ENCODE measurements at places on chromosomes 5 and 9.

- DNase-seq: no peak
Measured at GRCh38 chr9:131240047-131240921, 36.0 kb downstream of the FAM78A start.

GRCh38 chr9:91773156-91773555 lies 176.9 kb downstream of the ROR2 start:
- no peak for DNase-seq

DNA sequence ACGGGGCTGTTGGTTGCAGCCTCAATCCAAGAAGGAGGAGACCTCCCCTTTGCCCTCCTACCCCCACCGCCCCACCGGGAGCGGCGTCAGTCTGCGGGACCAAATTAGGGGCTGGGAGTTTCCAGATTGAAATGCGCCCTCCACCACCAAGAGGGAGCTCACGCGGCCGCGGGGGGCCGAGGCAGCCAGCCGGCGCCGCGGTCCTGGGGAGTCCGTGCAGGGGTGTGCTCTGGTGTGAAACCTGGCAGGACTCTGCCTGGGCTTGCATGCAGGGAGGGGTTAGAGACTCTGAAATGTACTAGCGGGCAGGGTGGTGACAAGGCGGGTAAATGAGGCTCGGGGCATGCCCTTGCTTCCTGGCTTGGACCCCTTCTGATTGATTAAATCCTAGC lies 989 bp upstream of the FBN2 start:
- peak; percentile 22 for DNase-seq

GRCh38 chr9:13127131-13127530 lies 152.4 kb downstream of the MPDZ start:
- DNase-seq: no peak

DNA sequence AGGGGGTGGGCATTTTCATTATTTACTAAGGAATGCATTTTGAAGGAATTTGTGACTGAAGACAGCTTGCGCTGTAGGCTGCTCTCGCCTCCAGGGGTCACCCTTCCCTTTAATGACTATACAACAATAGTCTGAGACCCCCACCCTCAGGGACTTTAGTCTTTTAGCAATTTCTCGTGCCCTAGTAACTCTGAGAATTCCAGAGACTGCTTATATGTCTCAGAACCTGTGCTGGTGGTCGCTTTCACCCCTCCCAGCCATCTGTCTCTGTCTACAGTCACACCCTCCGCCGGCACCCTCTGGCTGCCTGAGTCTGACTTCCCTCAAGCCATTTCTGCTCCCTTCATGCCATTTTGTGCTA lies 671.4 kb downstream of the NR2F1-AS1 start:
- no peak for DNase-seq

DNA sequence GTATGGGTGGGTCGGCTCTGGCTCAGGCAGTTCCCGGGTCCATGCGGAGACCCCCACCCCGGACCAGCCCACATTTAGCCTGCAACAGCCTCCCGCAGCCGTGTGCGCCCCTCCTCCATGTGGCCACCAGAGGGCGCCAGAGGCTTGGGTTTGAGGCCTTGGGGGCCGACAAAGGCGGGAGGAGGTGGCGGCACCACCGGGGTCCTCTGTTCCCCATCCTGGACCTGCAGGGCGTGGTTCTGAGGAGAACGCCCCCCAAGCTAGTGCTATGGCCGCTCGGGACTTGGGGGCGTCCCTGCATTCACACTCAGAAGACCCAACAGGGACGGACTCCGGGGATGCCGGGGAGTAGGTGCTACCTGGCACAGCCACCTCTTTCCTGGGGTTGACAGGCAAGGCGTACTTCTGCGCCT lies 16.5 kb downstream of the ASS1 start:
- peak; percentile 64 for DNase-seq

- DNase-seq: no peak
Measured at GRCh38 chr5:156387391-156387790, 60.4 kb downstream of the SGCD start.

DNA sequence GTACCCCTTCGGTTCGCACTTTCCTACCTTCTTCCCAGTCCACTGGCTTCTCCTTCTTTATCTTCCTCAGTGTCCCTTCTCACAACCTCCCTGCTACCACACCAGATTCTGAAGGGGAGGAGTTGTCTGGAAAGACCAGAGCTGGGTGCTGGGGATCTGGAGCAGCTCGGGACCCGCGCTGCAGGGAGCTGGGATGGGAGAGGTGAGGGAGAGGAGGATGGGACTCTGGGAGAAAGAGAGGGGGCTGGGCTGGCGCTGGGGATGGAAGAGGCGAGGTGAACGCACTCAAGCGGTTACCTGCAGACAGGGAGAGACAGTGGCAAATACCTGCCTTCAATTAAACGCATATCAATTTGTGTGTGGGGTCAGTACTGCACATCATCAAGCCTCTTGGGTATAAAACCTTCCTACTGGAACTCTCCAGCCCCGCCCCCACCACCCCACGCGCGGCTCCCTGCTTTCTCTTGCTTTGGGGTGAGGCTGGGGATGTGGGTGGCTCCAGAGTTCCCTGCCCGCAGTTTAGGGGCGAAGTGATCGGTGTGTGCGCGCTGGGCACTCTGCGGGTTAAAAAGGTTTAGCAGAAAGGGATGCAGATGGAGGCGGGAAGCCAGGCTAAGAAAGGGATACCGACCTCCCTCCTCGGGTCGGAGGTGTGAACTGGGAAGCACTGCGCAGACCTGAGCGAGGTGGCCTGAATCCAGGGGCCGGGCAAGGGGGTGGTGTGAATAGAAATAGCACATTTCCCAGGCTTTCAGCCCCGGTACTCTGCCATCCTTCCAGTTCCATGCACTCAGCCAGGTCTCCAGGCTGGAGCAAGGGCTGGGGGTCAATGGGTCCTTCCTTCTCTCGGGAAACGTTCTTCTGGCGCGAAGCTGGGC lies 977 bp upstream of the PAM start:
- no peak for DNase-seq

DNA sequence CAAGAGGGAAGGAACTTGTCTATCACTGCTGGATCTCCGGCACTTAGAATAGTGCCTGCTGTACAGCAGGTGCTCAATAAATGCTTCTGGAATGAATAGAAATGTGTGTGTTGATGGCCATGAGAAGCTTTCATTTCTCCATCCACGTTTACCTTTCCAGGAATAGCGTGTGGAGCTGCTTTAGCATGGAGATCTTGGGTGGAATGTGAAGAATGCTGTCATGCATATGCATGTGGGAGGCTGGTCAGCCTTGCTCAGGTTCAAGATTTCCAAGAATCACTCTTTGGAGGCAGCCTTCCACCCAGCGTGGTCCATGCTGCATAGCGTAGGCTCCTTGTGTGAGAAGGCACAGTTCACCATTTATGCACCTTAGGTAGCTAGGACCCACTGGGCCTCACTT lies 19.2 kb downstream of the COL15A1 start:
- no peak for DNase-seq

- no peak for DNase-seq
Measured at GRCh38 chr9:25412646-25413045, 265.6 kb downstream of the TUSC1 start.

GRCh38 chr9:16039218-16039987 lies 486.6 kb downstream of the CCDC171 start:
- peak; percentile 25 for DNase-seq

DNA sequence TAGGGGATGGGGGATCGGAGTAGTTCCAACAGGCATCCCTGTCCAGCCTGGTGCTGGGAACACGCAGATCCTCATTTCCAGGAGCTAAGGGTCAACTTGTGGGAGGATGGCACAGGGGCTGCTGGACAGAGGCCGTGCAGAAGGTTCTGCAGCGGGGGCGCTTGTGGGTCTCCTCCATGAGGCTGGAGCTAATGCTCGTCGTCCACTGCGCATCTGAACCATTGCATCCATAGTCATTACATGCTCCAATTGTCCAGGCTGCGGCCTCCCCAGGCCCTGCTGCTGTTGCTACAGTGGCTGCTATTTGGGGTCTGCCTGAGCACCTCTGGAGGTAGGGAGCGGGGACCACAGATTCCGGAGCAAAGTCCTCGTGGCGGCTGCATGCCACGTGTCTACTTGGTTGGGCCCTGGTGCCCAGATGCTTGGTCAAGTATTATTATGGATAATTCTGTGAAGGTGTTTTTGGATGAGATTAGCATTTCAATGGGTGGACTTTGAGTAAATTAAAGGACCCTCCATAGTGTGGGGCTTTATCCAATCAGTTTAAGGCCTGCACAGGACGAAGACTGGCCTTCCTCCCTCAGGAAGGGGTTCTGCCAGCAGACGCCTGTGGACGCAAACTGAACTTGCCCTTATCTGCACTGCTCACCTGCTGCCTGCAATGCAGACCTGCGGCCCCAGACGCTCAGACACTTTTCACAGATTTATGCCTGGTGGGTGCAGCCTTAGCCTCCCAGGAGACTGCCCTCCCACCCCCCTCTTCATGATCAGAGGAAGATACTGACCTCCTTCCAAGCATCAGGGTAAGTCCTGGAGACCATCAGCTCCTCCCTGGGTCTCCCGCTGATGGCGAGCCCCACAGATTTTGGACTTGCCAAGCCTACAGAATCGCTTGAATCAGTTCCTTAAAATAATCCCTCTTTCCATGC lies 127.5 kb upstream of the IRX4 start:
- no peak for DNase-seq

DNA sequence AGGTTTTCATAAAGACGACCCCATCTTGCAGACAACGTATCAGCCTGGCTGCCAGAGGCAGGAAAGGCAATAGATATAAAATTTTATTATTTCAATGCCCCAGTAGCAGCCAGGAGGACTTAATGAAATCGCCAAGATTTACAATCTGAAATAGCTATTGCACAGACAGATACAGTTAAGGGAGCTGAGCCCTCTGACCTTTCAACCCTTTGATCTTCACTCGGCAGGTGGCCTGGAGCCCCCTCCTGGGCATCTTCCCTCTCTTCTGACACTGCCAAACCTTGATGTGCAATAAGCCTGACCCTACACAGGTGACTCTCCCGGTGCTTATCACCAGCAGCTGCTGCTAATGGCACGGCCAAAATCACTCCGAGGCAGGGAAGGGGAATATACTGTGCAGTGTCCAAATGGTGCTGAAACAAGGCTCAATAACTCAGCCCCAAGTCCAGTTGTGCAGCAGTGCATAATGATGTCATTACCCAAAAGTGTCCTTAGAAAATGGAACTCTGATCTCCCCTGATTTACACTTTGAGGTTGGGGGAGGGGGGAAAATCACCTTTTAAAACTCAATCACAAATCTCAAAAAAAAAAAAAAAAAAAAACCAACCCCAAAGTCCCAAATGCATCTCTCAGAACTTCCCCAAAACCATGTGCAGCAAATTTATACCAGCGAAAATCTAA lies 242.0 kb downstream of the CRB2 start:
- no peak for DNase-seq

DNA sequence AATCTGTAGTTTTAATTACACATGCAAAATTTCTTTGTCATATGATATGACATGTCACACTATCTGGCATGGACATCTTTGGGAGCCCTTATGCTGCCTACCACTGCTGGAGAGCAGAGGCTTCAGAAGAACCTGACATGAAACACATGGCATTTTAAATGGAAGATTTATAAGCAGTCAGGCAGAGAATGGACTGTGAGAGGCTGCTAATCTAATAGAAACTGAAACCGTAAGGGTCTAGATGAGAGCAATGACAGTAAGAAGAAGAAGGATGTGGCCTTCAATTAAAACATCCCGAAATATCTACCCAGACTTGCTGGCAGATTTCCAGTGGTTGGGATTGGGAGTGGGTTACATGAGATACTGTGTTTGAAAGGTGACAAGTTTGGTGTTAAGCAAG lies 149.8 kb downstream of the MACIR start:
- DNase-seq: no peak

GRCh38 chr9:2722715-2723114 lies 5.4 kb downstream of the KCNV2 start:
- DNase-seq: no peak

DNA sequence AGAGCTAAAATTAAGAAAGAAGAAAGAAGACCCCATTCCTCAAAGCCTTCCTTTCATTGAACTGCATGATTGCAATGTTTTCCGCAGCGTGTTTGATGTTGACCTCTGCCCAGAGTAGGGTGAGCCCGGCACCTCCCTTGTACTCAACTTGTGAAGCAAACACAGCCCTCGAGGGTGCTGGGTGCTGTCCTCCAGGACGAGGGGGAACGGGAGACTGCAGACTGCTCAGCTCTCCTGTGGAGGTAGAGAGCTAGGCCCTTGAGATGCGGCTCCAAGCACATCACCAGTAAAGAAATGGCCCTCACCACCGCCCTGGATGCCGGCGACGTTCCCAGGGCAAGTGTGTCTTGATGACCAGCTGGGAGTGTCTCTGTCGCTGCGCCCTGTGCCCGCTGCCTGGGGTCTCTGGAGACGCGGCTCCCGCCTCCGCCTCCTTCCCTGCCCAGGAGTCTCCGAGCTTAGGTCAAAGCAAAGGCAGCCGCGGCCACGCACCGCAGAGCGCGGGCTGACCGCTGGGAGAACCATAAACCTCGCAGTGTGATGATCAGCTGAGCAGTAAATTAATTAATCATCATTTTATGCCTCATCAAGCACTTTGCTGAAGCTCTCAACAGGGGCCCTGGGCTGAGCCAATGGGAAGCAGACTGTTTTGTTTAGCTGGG lies 108.7 kb downstream of the IRX2 start:
- no peak for DNase-seq

GRCh38 chr5:84281383-84281782 lies 103.3 kb downstream of the EDIL3 start:
- DNase-seq: no peak

GRCh38 chr9:13364271-13365000 lies 84.9 kb upstream of the MPDZ start:
- DNase-seq: no peak

- DNase-seq: no peak
Measured at GRCh38 chr9:131405428-131405827, 11.5 kb downstream of the PRRC2B start.

All from small intestine (tissue), 16 donors.